ENCODE measurements at places on chromosomes 6 and 20.

DNA sequence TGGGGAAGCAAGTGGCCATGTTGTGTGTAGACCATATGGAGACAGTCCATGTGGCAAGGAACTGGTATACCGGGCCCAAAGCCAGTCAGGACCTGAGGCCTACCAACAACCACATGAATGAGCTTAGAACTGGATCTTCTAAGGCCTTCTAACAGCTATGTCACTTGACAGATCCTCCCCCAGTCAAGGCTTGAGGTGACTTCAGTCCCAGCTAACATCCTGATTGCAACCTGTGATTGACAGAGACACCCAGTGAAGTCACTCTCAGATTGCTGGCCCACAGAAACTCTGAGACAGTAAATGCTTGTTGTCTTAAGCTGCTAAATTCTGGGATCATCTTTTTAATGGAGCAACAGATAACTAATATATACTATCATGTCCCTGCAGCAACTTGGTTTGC lies 32.9 kb downstream of the AHI1 start:
- DNase-seq = no peak

DNA sequence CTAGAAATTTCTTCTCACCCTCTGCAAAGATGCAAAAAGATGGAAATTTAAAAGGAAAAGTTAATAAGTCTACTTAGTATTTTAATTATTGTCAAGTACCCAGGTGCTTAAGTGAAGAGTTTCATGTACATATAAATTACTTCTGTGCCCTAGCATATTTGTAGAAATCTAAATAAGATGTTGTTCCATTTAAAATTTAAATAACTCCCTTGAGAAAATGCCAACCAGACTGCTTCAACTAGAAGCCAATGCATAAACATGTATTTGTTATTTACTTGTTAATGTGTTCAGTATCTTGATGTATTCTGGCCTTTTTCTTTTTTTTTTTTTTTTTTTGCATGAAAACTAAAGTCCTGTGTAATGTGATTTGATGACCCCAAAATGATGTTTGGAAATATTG lies 6.3 kb upstream of the TMEM244 start:
- DNase-seq = no peak

GRCh38 chr6:21949211-21949801 lies 347.5 kb downstream of the PRL start:
- no peak for DNase-seq

DNA sequence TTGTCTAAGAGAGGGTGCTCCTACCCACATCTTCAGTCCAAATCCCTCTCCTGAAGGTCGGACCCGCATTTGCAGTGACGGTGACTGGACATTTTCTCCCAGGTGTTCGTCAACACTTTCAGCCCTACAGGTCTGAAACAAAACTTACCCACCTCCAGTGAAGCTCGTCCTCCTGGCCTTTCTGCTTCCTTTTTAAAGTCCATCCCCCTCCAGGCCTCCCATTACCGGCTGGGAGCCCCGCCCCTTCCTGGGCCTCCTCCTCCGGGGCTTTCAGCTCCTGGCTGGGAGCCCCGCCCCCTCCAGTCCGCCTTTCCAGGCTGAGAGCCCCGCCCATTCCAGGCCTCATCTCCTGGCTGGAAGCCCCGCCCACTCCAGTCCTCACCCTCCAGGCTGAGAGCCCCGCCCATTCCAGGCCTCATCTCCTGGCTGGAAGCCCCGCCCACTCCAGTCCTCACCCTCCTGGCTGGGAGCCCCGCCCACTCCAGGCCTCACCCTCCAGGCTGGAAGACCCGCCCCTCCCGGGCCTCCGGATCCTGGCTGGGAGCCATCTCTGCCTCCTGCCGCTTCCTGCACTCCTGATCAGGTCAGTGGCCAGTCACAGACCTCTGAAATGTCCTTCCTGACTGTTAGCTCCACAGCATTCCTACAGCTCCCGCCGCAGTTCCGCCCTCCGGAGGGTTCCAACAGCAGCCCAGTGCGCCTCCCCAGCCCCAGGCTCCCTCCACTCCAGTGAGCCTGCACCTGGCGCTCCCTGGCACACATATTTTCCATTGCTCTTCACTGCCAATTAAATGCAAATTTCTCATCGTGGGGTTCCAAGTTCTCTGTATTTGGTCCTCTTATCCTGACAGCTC lies 98.5 kb downstream of the LY86 start:
- DNase-seq = peak; percentile 97

GRCh38 chr6:100134297-100134696 lies 140.3 kb upstream of the MCHR2 start:
- no peak for DNase-seq

DNA sequence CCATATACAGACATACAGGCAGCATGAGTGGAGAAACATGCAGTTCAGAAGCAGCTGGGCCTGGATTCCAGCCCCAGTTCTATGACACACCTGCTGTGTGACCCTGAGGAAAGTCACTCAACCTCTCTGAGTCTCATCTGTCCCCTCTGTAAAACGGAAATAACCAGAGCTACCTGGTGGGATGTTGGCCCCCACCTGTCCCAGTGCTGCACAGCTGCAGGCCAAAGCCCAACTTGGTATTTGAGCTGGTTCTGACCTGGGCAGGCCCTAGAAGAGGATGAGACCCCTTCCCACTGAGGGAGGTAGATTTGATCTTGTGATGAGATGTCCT lies 55.5 kb downstream of the PPP1R16B start:
- no peak for DNase-seq

GRCh38 chr6:144390886-144391285 lies 105.8 kb downstream of the UTRN start:
- no peak for DNase-seq

- no peak for DNase-seq
Measured at GRCh38 chr20:11549172-11550103, 368.3 kb upstream of the BTBD3 start.

DNA sequence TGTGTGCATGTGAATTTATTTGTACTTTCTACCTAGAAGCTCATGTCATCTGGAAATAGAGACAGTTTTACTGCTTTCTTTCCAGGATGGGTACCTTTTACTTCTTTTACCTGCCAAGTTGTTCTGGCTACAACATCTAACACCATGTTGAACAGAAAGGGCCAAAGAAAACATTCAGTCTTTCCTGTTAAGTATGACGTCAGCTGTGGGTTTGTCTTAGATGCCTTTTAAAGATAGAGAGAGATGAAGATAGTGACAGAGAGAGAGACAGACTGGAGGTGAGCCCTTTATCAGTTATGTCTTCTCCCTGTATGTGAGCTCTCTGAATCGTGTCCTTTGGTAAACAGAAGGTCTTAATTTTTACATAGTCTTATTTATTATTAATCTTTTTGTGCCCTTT lies 3.4 kb upstream of the DACT2 start:
- DNase-seq = no peak

GRCh38 chr6:22788038-22788437 lies 218.7 kb downstream of the HDGFL1 start:
- no peak for DNase-seq

GRCh38 chr20:38168791-38169589 lies 3.9 kb upstream of the TGM2 start:
- DNase-seq = no peak

DNA sequence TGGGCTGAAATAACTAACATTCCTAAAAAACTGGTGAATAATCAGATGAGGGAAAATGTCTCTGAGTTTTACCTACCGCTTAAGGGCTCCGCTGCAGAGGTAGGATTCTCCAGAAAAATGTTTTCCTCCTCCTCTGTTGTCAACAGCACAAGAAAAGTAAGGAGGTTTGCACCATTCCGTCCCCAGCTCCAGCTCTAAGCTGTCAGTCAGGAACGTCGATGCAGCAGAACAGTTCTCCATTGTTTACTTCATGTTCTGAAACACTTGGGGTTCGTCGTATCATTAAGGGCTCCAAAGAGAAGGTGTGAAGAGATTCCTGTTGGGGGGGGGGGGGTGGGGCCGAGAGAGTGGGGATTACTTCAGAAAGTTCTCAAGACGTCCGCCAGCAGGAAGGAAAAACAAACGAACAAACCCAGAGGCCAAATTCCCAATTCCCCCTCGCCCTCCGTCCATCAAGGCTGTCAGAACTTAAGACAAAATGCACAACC lies 734 bp downstream of the MMS22L start:
- DNase-seq = peak; percentile 47

DNA sequence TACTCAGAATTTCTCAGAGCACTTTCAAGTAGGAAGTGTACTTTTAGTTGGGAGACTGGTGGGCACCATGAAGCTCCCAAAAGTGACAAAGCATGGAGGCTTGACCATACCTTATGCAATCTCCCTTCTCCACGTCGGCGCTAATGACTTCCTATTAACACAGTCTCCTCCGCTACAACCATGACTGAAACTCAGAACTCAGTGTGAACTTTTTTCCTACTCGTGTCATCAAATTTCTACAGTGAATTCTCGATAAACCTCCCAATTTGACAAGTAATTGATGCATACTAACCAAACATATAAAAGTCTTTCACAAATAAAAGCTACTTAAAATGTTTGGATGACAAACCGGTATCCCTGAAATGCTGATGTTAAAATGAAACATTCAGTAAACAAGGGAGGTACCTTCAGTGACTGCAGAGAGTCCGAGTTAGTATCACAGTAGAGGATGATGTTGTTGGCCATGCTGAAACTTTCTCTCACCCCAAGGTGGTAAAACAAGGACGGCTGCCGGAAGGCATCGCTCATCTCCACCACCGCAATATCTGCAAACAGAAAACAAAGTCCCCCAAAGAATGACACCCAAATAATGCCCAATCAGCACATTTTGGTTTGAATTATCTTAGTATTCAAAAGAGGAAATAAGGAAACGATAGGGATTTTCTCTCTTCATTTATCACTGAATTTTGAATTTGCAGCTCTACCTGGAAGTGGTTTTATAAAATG lies 72.1 kb downstream of the MAP3K5 start:
- no peak for DNase-seq

GRCh38 chr20:46028110-46028509 lies 905 bp upstream of the SLC12A5 start:
- DNase-seq = no peak

DNA sequence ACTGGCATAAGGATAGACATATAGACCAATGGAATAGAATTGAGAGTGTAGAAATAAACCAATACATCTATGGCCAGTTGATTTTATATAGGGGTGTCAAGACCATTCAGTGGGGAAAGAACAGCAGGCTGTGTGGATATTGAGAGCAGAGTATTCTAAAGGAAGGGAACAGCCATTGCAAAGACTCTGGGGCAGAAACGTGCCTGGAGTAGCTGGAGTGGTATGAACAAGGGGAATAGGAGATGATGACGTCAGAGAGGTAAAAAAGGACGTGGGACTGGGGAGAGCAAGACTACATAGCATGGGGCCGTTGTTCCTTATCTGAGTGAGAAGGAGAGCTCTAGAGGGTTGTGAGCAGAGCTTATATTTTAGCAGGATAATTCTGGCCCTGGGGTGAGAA lies 85.2 kb downstream of the TOX2 start:
- DNase-seq = no peak

- DNase-seq = no peak
Measured at GRCh38 chr6:63597141-63598048, 25.1 kb downstream of the LOC128125822 start.

- DNase-seq = no peak
Measured at GRCh38 chr6:54445207-54445606, 137.0 kb downstream of the TINAG start.

DNA sequence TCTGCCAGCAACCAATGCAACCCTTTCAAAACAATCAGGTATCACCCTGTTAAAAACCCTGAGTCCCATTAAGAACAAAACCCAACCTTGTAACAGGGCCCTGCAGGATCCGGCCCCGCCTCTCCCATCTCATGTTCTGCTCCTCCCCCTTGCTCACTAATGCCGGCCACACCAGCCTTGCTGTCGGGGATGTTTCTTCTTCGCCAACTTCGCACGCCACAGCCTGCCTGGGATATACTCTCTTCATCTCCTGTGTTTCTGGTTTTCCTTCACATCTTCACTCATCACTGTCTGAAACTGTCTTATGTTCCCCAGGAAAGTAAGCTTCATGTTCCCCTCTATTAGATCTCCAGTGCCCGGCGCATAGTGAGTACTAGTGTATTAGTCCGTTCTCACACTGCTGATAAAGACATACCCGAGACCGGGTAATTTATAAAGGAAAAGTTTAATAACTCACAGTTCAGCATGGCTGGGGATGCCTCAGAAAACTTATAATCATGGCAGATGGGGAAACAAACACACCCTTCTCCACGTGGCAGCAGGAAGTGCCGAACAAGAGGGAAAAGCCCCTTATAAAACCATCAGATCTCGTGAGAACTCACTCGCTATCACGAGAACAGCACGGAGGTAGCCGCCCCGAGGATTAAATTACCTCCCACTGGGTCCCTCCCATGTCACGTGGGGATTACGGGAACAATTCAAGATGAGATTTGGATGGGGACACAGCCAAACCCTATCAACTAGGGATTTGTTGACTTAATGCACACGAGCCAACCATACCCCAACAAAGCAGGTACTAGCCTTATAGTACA lies 5.1 kb downstream of the TP53RK start:
- DNase-seq = peak; percentile 78
